ENCODE measurements at places on chromosomes 7 and 10.

DNA sequence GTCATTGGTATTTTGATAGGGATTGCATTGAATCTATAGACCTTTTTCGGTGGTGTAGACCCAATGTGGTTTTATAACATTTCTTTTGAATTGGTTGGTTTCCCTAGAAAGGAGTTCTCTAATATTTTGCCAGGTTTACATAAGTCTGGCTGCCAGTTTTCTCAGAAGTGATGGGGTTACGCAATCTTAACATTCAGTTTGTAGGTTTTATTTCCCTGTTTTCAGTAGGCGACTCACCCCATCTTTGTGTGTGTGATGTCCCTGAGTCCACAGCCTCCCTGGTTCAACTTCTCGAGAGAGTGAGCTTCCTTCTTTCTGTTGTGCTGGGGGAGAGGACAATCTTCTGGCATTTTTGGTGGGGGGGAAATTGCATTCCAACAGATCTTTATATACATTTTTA is 9.6 kb upstream of the KIF5B start:
- no peak for DNase-seq

- no peak for DNase-seq
Measured at GRCh38 chr10:22317771-22318565, 1.8 kb downstream of the COMMD3 start.

GRCh38 chr7:38368191-38368605 is 94.8 kb upstream of the TARP start:
- peak; percentile 58 for DNase-seq

- DNase-seq: no peak
Measured at GRCh38 chr7:1093916-1094508, 6.1 kb downstream of the GPER1 start.

DNA sequence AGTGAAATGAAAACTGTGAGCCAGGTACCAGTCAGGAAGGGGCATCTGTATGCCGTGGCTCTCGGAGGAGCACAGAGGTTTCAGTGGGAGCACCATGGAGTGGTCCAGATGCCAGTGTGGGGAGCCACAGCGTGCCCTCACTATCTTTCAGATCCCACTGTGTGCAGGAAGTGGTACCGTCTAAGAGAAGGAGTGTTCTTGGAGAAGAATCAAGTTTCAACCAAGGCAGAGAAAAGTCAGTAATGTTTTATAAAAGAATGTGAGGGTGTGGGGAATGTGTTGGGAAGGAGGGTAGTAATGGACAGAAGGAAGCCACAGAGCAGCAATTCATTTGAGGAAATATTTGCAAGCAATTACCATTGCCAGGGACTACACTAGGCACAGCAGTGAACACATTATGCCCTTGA is 35.6 kb downstream of the PRKAR2B start:
- no peak for DNase-seq

DNA sequence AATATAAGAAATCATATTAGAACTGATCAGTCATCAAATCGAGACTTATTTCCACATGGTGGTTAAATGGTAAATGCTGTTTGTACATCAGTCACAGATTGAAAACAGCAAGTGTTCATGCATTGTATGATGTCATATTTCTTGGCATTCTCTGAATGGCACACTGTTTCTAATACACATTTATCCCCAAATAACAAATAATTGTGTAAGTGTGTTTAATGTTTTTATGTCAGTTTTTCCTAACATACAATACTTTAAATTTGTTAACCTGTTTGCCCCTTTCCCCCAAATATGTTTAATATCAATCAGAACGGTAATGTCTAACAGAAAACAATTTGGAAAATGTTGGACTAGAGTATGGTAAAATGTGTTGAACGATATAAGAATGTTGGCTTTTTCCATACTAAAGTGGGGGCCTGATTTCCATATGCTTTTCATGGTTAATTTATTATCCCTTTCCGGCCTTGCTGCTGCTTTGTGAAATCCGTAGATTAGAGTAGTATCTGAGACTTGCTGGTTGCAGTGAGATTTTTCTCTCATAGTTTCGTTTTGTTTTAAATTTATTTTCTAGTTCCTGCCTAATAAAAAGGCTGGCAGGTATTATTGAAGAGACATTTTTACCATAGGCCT is 23.7 kb downstream of the RAB18 start:
- no peak for DNase-seq

DNA sequence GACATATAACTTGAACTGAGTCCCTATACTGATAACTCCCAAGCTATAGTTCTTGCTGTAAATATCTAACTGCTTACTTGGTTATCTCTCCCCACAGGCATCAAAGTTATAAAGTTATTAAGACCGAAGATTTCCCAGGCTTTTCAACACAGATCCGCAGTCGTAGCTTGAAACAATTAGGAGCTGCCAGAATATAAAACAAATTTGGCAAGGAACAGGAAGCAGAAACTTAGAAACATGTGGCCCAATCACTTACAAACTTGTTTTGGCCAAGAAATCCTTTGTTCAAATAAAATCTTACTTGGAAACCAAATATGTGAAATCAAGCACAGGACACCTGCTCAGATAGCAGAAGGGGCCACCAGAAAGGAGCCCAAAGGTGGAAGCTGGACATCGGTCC is 9.0 kb downstream of the SLC16A12 start:
- no peak for DNase-seq

Data from SHP77 treated with DMSO at 0.1 percent for 48 hours (cell line).